NCI-H1092 treated with DMSO at 0.1 percent for 48 hours (cell line): ENCODE measurements at places on chromosomes 4 and X.
A peak's percentile ranks its signal among the peaks of the same experiment; 100 is the strongest.

- DNase-seq = peak; percentile 11
Observed at GRCh38 chr4:14749910-14750309, 252.4 kb upstream of the CPEB2 start.

DNA sequence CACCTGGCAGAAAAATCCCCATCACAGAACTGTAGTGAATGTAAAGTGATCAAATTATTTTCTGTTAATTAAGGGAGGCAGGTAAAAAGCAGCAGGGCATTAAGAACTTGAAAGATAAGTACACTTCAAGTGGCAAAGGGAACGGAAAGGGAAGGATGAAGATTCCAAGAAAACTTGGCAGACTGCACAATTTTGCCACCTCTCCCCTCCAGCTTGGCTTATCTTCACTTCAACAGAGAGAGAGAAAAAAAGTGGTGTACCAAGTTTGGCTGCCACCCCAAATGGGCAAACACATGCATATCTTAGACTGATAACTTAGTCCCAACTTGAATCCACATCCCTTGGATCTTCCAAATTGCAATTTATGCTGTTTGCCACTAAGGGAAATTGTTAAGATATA, 598.1 kb upstream of the ACTRT1 start:
- DNase-seq = peak; percentile 3

DNA sequence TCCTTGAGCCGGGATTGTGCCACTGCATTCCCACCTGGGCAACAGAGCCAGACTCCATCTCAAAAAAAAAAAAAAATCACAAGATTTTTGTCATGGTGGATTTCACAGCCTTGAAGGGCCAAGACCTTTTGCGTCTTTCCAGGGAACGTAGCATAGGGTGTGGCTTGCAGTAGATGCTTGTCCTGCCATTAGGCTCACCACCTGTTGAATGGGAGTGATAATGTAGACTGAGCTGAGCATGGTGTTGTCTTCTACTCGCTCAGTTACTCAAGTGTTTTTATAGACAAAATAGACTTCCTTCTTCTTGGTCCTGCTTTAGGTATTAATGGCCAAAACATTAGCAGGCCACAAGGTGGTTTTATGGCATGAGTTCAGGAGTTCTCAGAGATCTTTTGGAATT, 40.8 kb downstream of the JADE1 start:
- DNase-seq = no peak

DNA sequence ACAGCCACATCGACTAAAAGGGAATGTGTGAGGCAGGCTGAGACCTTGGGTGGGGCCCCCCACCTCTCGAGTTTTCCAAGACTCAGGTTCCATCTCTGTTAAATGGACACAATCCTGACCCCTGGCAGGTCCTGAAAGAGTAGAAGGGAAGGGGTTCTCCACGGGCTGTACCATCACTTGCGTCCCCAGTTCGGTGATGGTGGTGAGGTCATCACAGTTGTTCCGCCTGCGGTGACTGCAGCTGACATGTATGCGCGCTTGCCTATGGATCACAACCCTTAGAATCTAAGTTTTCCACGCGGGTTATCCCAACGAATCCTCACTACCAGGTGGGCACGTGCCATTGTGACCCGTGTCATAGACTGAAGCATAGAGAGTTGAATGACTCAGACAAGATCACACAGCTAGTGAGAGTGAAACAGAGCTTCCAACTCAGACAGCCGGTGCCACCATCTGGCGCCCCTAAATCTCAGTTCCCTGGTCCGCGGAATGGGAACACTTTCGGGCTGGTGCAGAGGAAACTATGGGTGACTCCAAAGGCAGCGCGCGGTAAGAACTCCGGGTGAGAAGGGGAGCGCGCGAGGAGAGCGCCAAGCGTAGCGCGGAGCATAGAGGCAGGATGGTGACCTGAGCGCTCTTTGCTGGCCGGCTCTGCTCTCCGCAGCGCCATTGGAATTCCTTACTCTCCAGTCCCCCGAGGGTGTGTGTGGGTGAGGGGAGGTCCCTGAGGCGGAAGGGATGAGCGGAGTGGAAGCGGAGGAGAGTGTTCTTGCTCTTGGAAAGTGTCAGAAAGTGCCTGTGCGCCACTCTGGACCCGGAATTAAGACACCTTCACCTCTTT, 10.5 kb downstream of the MSX1 start:
- DNase-seq = no peak

GRCh38 chr4:112881842-112882241, 167.6 kb upstream of the ANK2 start:
- DNase-seq = peak; percentile 6

DNA sequence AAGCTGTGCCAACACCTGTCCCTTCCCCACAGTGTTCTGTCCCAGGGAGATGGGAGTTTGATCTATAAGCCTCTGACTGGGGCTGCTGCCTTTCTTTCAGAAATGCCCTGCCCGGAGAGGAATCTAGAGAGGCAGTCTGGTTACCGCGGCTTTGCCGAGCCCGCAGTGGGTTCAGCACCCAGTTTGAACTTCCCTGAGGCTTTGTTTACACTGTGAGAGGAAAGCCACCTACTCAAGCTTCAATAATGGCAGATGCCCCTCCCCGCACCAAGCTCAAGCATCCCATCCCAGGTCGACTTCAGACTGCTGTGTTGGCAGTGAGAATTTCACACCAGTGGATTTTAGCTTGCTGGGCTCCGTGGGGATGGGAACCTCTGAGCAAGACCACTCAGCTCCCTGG, 33.3 kb upstream of the ARSJ start:
- no peak for DNase-seq

GRCh38 chrX:44723426-44723825, 120.4 kb upstream of the DUSP21 start:
- no peak for DNase-seq

GRCh38 chrX:39733745-39734144, 364.0 kb downstream of the BCOR start:
- DNase-seq = no peak

DNA sequence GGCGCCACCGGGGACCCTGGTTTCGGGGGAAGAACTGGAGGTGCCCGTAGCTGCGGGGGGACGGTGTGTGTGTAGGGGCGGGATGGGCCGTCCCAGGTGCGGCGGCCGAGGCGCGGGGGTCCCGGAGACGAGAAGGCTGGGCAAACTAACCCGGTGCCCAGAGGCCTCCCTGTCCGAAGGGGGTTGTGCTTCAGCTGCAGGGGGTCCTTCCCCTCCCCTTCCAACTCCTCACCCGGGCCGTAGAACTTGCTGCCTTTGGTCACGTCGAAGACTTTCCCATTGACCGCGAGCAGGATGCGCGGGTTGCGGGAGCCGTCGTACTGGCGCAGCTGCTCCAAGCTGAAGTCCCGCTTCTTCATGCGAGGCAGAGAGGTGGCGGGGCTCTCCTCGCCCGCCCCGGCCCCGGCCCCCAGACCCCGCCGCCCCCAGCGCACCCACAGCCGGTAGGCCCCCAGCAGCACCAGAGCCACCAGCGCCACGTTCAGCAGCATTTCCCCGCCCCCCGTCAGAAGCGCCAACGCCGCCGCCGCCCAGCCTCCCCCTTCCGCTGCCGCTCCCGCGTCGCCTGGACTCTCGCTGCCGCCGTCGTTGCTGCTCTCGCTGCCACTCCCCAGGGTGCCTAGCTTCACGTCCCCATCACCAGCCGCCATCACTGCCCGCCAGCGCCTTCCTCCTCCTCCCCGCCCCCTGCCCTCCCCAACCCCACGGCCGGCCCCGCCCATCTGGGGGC, at the start of gene PGRMC2:
Gene PGRMC2 (minus strand): TSS at position 673 of the 730 bp plus-strand sequence. CDS start 23 bp downstream, at position 650.
- DNase-seq = peak; percentile 46

DNA sequence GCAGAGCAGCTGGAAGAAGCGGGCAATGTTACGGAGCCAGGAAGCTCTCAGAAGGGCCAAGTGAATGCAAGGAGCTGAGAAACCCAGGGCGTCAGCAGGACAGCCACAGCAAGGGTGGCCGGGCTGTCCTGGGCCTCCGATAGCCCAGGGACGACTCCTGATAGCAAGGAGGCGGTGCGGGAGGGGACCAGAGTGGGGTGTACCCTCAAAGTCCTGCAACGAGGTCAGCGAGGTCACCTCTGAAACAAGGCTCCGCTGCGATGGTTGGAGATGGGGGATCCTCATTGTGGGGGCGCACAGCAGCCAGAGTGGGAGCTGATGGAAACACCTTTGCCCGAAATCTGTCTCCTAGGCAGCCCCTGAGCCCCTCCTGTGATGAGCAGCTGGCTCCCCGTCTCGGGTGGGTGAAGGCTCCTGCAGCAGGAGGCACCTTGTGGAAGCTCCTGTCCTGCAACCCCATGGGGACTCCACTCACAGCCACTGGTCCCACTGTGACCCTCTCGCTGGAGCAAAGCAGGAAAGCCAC, 4.3 kb upstream of the CCNQ start:
- DNase-seq = no peak

DNA sequence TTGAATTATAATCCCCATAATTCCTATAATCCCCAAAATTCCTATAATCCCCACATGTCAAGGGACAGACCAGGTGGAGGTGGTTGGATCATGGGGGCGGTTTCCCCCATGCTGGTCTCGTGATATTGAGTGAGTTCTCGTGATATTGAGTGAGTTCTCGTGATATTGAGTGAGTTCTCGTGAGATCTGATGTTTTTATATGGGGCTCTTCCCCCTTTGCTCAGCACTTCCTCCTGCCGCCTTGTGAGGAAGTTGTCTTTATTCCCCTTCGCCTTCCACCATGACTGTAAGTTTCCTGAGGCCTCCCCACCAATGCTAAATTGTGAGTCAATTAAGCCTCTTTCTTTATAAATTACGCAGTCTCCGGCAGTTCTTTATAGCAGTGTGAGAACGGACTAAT, 36.6 kb upstream of the GPR78 start:
- DNase-seq = no peak

GRCh38 chrX:155715141-155715540, 102.4 kb upstream of the TMLHE start:
- DNase-seq = no peak

- DNase-seq = no peak
Observed at GRCh38 chr4:176902710-176903323, 110.1 kb upstream of the VEGFC start.

GRCh38 chrX:150648296-150648940, 44.8 kb upstream of the MTMR1 start:
- DNase-seq = no peak

DNA sequence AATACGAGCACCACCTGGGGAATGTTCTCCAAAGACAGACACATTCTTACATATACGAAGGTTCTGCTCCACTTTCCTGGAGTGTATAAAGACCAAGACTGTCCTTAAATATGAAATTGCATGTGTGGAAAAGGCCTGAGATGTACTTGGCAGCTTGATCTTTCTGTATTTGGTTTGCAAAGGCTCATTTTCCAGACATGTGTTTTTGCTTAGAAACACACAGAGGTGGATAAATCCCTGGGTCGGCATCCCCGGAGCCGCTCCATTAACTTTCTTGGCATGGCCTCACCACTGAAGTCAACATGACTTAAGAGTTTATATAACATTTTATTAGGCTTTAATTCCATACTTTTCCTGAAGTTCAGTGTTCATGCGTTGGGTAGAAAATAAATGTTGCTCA, 239.4 kb downstream of the LDB2 start:
- DNase-seq = no peak

- DNase-seq = no peak
Observed at GRCh38 chr4:7351014-7351413, 83.7 kb downstream of the PSAPL1 start.

DNA sequence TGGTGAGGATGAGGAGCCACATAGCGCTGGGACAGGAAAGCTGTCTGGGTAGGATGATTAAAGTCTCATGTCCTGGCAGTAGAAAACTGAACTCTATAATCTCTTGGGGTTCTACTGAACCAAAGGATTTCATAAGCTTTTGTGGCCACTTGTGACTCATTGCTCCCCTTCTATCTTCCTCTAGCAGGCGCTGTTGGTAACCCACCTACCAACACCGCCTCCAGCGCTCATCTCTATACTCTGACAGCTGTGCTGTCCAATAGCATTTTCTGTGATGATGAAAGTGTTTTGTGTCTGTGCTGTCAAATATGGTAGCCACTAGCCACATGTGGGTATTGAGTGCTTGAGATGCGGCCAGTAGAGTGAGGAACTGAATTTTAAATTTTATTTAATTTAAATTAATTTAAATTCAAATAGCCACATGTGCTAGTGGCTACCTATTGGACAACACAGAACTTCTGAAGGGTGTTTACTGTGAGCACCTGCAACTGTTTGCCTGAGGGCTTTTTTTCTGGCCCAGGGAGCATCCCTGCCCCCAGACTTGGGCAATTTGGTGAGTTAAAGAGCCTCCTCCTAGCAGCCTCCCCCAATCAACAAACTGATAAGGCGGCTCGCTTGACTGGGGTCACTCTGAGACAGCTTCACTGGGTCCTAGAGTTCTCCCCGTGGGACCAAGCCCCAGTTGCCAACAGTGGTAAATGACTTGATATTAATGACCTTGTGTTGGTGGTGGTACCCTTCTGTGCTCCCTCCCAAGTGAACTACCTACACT, 169.2 kb upstream of the ATP6AP2 start:
- DNase-seq = no peak

DNA sequence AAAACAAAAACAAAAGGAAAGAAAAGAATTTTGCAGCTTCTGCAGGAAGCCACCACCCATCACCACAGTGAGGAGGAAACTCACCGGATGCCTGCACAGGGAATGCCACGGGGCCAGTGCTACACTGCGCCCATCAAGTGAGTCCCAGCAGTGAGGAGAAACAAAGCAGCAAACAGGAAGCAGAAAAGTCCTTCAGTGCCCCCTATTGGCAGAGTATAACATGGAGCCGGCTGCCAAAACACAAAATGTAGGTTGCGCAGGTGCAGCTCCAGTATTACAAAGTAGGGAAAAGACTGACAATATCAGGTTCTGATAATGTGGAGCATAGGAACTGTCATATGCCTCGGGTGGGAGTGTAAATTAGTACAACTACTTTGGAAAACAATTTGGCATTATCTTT, 23.3 kb upstream of the SCML2 start:
- peak; percentile 35 for DNase-seq

DNA sequence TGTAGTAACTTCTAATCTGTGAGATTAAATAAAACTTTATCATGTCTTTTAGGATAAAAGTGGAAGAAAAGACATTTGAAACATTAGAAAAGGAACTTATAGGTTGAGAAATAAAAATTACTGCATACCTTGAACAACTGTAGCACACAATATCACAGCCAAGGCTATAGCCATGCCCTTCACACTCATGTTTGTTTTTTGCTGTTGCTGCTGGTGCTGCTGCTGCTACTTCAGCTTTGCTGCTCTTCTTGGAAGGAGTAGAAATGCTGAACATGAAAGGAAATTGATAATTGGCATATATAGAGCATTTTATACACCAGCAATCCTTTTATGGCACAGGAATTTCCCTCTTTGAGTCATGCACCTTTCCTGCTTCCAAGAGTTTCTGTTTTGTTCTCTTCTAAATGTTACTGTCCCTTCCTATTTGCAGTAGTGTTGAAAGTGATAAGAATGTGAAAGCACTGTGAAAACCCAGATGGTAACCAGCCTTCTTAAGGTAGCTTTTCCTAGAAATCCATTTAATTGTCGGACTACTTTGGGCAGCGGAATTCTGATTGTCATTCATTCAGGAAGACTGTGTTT, at the start of gene CXCL11:
Gene CXCL11 (minus strand): TSS at position 272 of the 582 bp plus-strand sequence. CDS start 83 bp downstream, at position 189.
- no peak for DNase-seq

DNA sequence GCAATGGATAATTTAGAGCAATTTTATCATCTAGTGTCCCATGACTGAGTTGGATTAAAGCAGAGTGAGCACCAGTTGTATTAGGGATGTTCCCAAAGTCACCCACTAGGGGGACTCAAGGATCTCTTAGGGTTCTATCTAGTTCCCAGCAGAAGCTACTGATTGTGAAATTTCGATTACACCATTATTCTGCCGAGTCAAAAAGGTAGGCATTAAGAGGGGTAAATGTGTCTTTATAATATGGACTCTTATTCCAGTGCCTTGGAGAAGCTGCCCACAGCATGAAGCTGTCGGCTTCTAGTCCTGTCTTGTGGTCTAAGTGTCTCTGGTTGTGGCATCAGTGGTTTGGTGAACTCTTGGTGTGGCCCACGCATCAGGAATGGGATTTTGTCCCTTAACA, 53.3 kb downstream of the RGS12 start:
- DNase-seq = peak; percentile 43

GRCh38 chr4:32485956-32486355, 1765.8 kb downstream of the PCDH7 start:
- no peak for DNase-seq
